Fibroblast of villous mesenchyme (primary cell): ENCODE measurements at places on chromosomes 1 and 21. TPM values are rescaled to one million over a fixed set of nuclear protein-coding genes. Genes with fewer than 3 reads are reported as not detected.

GRCh38 chr1:117128323-117129079, 7.0 kb upstream of the TRIM45 start:
- DNase-seq: peak; percentile 57

DNA sequence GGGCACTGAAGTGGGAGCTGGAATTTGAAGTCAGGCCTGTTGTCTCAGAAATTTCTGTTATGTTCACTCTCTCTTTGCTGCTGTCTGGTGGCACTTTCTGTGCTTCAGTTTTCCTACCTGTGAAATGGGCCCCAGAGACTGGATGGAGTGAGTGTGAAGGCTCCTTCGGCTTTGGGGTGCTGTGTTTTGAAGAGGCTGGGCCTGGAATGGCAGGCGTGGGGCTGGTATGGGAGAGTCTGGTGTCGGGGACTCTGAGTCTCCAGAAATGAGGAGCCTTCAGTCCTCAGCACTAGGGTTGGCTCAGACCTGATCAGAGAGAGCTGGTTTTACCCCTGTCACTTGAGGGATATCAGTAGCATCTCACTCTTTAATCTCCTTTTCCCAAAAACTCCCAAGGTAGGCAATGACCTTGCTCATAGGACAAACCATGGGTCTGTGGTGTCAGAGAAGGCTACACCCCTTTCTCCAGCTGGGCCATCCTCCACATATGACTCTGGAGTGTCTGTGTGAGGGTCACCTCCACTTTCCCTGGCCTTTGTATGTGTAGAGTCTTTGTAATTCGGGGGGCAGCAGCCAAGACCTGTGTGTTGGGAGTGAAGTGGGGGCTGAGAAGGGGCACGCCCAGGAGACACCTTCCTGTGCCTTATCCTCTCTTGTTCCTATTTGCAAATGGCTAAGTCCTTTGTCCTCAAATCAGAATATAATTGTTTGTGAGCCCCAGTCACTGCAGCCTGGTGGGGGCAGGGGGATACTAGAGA, 279.9 kb downstream of the PTPRU start:
- DNase-seq: no peak

DNA sequence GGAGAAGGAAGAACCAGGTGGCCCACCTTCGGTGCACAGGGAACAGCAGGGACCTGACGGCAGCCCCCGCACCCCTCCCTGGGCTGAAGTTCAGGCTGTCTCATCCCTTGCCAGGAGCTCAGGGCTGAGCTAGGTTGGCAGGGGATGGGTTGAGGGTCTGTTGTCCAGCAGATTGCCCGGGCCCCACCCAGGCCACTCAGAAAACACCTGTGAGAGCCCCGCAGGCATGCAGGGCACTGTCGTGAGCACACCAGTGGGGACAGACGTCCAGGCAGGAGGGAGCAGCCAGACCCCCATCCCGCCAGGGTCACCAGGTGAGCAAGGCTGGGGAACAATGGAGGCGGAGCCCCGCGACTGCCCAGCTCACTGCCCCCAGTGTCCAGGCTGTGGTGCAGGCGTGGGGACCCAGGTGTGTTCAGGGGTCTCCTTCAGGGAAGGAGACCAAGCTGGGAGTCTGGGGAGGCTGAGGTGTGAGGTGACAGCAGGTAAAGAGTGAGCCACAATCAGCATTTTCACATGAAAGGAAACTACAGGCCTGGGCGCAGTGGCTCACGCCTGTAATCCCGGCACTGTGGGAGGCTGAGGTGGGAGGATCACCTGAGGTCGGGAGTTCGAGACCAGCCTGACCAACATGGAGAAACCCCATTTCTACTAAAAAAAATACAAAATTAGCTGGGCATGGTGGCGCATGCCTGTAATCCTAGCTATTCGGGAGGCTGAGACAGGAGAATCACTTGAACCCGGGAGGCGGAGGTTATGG, 9.4 kb upstream of the SAMD11 start:
- no peak for DNase-seq

DNA sequence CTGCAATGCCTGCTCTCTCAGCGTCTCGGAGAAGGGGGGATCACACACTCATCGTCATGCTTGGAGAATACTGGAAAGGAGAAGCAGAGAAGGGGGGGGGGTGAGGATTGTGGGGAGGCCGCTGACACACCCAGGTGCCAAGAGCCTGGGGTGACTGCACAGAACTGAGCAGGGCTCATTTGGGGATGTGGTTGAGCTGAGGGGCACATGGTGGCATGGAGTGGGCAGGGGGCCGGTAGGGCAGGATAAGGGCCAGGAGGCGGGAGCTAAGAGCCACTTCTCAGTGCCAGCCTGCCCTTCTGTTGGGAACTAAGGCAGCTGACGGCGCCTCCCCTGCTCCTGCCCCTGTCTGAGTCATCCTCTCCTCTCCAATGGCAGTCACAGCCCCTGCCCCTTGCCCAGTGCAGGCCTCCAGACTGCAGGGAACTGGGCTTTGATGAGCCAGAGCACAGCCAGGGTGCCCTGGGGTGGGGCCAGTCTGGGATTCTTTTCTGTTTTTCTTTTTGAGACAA, 27.2 kb downstream of the MRPL37 start:
- peak; percentile 52 for DNase-seq

- DNase-seq: no peak
Measured at GRCh38 chr1:184832517-184832916, 77.9 kb upstream of the EDEM3 start.

GRCh38 chr21:33998402-33998801, 75.0 kb upstream of the MRPS6 start:
- DNase-seq: no peak

- DNase-seq: no peak
Measured at GRCh38 chr1:94836891-94837290, 16.7 kb downstream of the SLC44A3 start.

CELA2B gene
- total RNA-seq: under 0.01 TPM in 1 of 2 replicates, not detected in the other

PTGER3 gene
- total RNA-seq: 0.86 and 0.97 TPM in 2 replicates
